ENCODE measurements at places on chromosomes 11 and 22.

- no peak for DNase-seq
These were observed 5.1 kb downstream of the RSF1 start for GRCh38 chr11:77815459-77815858.

- no peak for DNase-seq
These were observed 14.2 kb downstream of the RTL6 start for GRCh38 chr22:44483878-44484277.

DNA sequence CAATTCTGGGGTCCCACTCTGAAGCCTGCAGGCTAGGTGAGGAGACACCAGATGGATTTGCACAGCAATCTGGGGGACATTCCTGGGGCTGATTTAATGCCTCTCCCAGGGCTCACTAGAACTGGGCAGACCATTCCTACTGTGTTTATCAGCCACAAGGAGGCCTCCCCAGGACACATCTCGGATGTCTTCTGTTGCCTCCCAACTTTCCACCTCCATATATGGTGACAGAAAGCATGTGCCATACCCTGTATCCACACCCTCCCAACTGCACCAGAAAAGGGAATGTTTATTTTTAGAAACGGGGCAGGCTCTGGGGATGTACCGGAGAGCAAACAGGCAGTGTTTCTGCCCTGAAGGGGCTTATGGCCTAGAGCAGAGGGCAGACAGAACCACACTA, 181.8 kb downstream of the CSNK2A3 start:
- no peak for DNase-seq

DNA sequence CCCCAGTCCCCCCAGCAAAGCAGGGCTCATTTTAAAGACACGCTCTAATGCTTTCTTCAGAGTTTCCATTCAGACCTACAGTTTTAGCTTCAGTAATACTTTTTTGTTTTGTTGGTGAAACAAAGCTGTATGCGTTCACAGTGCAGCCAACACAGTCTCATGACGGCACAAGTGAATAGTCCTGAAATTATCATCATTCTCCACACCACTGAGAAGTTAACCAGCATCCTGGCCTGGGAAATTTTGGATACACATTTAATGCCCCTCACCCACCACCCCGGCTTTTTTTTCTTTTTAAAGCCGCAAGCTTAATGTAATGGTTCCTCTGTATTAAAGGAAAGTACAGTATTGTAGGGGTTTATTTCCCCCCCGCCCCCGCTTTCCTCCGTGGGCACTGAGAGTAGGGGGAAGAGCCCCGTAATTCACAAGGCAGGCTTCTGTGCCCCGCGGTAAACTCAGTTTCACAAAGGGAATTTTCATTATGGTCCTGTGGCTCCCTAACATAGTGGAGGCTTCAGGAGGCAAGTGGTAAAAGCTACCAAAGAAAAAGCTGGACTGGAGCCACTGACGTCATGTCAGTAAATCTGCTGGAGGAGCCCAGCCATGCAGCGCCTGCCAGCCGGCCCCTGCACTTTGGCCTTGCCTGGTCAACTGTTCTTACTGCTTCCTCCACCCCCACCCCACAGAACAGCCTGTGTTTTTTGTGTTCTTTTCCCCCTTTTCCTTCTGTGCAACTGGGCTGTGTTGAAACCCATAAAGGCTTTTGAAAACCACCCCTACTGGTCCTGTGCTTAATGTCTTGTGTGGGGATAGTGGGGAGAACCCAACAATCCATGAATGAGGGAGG, 18.2 kb downstream of the TEAD1 start:
- DNase-seq: no peak

DNA sequence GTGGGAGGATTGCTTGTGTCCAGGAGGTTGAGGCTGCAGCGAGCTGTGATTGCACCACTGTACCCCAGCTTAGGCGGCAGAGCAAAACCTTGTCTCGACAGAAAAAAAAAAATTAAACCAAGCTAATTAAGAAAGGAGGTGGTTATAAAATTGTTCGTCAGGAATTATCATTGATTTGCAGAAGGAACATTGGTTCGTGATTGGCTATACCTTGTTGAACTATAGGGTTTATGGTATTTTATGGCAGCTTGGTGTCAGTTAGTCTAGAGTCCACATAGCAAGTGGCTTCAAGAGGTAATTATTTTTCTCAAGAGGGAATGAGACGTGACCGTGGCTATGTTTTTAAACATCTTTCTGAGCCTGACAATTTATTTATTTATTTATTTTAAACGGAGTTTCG, 11.5 kb upstream of the TMEM216 start:
- no peak for DNase-seq

- DNase-seq: no peak
These were observed 728.2 kb upstream of the ANO5 start for GRCh38 chr11:21464601-21465193.

- no peak for DNase-seq
These were observed 16.6 kb downstream of the TBC1D10A start for GRCh38 chr22:30309951-30310741.

- no peak for DNase-seq
These were observed 64.2 kb downstream of the FLI1 start for GRCh38 chr11:128757886-128758612.

- peak; percentile 20 for DNase-seq
These were observed 15.6 kb upstream of the SYT13 start for GRCh38 chr11:45301537-45302246.

Data from NAMALWA (cell line).